ENCODE measurements at places on chromosomes 3 and 15.

DNA sequence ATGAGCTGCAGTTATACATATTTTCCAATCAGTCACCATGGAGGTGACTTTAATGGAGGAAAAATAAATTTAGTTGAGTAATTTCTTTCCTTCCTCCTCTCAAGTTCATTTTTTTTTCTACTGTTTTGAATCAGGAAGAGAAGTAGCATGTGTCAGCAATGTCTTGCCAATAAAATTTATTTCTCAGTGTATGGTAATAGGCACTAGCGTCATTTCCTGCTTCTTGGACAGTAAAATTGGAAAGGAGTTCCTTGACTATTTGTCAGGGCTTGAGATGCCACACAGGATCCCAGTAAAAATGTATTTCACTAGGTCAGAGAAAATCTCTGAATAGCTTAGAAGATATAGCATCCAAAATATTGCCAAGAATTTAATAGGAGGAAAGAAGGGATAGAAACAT lies 605.9 kb downstream of the ROBO1 start:
- no peaks in the 10 kb centered on the region for H3K4me1 ChIP-seq
- H3K4me3 ChIP-seq, result no peak overlapping the region
- no peaks in the 10 kb centered on the region for H3K36me3 ChIP-seq
- no peak for DNase-seq
- no peaks in the 10 kb centered on the region for H3K27me3 ChIP-seq

DNA sequence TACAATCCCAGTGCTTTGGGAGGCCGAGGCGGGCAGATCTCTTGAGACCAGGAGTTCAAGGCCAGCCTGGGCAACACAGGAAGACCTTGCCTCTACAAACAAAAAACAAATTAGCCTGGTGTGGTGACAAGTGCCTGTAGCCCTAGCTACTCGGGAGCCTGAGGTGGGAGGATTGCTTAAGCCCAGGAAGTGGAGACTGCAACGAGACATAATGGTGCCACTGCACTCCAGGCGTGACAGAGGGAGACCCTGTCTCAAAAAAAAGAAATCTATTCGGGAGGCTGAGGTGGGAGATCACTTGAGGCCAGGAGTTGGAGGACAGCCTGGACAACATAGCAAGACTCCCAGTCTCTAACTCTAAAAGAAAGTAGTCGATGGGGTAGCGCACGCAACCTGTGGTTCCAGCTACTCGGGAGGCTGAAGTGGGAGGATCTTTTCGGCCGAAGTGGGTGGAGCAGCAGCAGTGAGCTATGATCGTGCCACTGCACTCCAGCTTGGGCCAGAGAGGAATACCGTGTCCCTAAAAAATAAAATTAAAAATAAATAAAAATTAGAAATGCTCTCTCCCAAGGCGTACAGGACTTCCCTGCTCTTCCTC lies 775 bp downstream of the C3orf33 start:
- DNase-seq, result no peak
- no peaks in the 10 kb centered on the region for H3K36me3 ChIP-seq
- peak overlapping the region; percentile 90 for H3K4me3 ChIP-seq
- H3K27me3 ChIP-seq, result peaks cover 9% of the 10 kb centered on the region

DNA sequence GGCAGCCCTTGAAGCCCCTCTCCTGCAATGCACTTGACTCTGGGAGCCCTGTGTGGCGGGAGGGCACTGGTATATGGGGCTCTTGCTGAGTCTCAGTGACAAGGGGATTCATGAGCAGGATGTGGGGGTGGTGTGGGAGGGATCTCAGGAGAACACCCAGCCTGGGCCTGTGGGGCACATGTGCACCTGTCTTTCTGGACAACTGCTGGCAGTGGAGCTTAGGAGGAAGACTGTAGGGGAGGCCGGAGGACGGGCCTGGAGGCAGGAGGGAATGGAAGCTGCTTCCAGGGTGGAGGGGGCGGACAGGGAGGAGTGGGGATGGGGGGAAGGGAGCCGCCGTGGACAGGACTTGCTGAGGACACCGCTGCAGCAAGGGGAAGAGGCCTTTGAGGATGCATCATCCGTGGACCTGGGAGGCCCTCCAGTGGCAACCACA lies 10.8 kb upstream of the SNRPA1 start:
- H3K27ac ChIP-seq, result no peak overlapping the region
- no peak overlapping the region for H3K4me3 ChIP-seq
- DNase-seq, result no peak
- peaks cover 11% of the 10 kb centered on the region for H3K27me3 ChIP-seq

DNA sequence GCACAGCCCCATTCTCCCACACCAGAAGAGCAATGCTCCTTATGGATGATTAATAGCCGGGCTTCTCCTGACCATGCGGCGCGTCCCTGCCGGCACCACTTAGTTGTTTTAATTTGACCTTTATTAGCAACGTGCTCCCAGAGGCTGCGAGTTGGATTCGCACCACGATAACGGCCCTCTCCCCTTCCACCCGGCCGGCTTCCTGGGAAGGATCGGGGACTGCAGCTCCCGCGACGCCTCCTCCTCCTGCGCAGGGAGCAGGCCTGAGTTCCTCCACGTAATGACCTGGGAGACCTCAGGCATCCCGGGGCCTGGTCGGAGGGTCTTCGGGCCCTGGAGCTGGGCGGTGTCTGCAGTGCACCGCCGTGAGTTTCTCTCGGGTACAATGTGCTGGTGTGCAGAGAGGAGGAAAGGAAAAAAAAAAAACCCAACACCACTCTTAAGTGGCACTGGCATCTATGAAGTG lies 243.3 kb upstream of the TOPAZ1 start:
- DNase-seq, result peak; percentile 10
- H3K27ac ChIP-seq, result no peak overlapping the region
- H3K4me3 ChIP-seq, result peak overlapping the region; percentile 94
- H3K36me3 ChIP-seq, result no peaks in the 10 kb centered on the region
- peaks cover 43% of the 10 kb centered on the region for H3K4me1 ChIP-seq
- H3K27me3 ChIP-seq, result peaks cover 85% of the 10 kb centered on the region

DNA sequence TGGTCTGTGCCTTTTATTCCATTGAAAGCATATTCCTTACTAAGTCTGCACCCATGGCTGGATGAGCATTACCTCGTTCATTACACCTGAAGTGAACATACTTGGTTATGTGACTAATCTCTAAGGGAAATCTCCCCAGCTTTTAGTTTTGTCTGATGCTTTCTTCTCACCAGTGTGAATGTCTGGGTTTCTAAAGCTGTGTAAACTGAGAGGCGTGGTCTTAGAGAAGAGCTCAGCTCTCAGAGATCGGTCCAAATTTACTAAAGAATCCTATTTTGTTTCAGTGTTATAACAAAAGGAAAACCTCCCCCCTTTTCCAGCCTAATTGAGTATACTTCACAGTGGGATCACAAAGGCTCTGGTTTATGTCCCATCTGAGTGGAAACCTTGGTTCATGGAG lies 352.3 kb downstream of the PTPRG start:
- no peak overlapping the region for H3K4me3 ChIP-seq
- no peaks in the 10 kb centered on the region for H3K4me1 ChIP-seq
- no peak for DNase-seq
- no peaks in the 10 kb centered on the region for H3K36me3 ChIP-seq

DNA sequence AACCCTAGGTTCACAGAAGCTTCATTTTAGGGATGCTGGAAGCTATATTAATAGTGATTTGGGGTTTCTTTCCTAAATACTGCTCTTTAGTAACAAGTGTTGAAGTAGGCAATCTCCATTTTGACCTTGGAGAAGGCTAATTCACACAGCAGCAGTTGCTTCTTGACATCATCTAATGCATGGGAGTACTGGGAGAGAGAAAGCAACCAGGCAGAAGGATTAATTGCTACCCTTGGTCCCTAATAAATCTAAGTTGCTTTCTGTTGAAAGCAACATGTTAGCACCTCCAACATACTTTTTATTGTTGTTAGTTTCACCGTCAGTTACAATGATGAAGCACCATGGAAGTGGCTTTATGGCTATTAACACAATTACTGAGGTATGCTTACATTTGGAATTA lies 96.2 kb downstream of the ADAMTS9 start:
- no peak for DNase-seq
- H3K36me3 ChIP-seq, result no peaks in the 10 kb centered on the region
- no peak overlapping the region for H3K4me3 ChIP-seq
- H3K27me3 ChIP-seq, result no peaks in the 10 kb centered on the region
- H3K27ac ChIP-seq, result no peak overlapping the region

DNA sequence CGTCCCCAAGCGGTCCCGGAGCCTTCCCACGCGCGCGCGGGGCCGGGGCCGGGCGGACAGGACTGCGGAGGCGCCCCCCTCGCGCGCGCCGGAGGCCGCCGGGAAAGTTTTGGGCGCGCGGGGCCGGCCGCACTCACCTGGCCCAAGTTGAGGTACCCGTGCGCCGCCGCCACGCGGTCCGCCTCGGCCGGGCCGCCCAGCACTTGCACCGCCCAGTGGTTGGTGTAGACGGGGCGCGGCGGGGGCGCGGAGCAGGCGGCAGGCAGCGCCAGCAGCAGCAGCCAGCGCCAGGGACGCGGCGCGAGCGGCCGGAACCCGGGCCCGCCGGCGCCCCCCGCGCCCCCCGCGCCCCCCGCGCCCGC lies 289 bp downstream of the PCSK6 start:
- H3K4me1 ChIP-seq, result no peaks in the 10 kb centered on the region
- H3K27ac ChIP-seq, result no peak overlapping the region
- no peak overlapping the region for H3K4me3 ChIP-seq
- no peaks in the 10 kb centered on the region for H3K36me3 ChIP-seq
- H3K27me3 ChIP-seq, result peaks cover 59% of the 10 kb centered on the region

GRCh38 chr15:29652595-29652994 lies 169.7 kb downstream of the TJP1 start:
- H3K27me3 ChIP-seq, result no peaks in the 10 kb centered on the region
- no peak overlapping the region for H3K27ac ChIP-seq
- no peaks in the 10 kb centered on the region for H3K36me3 ChIP-seq
